ENCODE measurements at places on chromosomes 16 and 17.

DNA sequence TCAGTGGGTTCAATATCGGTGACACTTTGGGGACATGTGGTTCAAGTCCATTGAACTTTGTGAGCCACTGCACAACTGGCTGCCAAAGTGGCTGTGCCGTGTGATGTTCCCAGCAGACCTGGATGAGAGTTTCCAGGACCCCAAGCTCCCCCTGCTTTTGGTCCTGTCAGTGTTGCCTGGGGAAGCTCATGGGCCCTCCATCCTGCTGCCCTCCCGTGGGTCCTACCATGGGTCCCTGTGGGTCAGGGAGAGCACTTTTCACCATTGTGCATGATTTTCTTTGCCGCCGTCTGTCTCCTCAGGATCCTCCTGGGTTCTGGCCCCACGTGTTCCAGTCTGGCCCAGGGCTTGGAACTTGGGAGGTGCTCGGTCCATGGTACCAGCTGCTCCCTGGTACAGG lies 38.1 kb downstream of the LGALS9 start:
- DNase-seq = no peak

GRCh38 chr17:69300222-69300621 lies 26.7 kb downstream of the ABCA5 start:
- DNase-seq = no peak

- DNase-seq = no peak
Observed at GRCh38 chr16:57754354-57755060, 18.9 kb downstream of the KATNB1 start.

DNA sequence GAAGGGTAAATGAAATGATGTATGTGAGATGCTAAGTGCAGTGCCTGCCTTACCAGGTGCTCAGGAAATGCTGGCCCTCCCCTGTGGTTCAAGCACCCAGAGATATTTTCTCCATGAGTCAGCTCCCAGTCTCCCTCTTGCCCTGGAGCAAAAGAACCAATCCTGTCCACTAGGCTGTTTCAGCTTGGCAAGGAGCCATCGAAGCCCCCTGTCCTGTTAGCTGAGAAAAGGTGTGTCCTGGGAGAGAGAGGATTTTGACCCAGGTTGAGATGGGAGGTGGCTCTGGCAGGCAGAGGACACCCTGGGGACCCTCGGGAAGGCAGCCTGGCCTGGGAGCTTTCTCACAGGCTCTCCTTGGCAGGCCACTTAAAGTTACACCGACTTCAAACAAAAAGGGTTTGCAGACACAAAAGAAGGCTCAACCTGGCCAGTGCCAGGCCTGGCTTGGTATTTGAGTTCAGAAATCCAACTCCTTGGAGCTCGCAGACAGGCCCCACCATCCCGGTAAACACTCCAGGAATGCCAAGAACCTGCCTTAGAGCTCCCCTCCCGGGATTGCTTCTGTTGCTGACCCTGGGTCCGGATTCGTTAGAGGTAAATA lies 29.6 kb downstream of the NTN1 start:
- DNase-seq = peak; percentile 4

DNA sequence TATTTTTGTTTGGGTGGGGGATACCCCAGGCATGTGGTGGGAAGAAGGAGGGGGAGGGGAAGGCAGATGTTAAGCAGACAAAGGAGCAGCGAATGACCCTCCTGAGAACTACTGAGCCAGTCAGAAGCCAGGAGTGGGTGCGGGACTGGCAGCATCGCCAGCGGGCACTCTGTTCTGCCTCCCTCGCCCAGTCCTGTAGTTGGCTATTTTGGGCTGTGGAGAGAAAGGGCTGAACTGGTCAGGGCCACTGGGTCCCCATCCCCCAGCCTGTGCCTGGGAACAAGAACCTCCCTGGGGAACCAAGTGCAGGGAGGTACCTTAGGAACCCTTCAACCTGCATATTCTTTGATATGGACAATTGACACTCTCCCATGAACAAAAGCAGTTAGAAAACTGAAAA lies 6.4 kb downstream of the LRRC3C start:
- DNase-seq = no peak

DNA sequence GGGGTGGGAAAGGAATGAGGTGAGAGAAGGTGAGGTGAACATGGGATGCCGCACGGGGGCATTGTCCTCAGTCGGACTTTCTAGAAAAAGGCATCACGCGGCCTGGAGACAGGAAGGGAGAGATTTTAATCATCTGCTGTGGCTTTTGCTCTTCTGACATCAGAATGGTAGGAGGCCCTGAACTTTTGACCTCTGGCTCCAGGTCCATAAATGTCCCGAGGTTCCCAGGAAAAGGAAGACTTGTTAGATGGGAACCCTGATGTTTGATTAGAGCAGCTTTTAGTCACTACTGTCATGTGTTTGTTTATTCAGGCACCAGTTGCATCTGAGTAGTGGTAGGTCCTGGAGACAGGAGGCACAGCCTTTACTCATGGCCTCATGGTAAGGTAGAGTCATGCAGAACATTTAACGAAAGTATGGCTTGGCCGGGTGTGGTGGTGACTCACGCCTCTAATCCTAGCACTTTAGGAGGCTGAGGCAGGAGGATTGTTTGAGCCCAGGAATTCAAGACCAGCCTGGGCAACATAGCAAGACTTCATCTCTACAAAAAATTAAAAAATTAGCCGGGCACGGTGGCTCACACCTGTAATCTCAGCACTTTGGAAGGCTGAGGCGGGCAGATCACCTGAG lies 203.1 kb downstream of the MSI2 start:
- peak; percentile 35 for DNase-seq
